ENCODE measurements at places on chromosomes 7 and 10.

GRCh38 chr7:28608731-28609130 is 196.4 kb downstream of the CREB5 start:
- no peak for DNase-seq

- no peak for DNase-seq
Measured at GRCh38 chr7:141452911-141453310, 98.3 kb upstream of the AGK start.

GRCh38 chr7:141397236-141398163 is 153.7 kb upstream of the AGK start:
- DNase-seq, result no peak

DNA sequence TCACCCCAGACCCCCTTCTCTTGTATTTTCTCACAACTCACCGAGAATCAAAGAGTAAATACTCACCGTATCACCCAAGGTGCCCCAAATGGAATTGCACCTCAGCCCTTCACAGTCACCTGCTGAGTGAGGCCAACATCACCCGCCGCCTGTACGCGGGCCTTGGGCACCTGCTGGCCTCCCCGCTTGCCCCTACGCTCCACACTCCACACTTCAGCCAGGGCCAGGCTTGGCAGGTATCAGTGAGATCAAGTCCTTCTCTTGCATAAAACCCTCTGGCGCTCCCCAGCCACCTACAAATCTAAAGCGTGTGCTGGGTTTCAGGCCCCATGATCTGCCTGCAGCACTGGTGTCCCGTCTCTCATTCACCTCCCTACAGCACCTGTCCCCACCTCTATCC is 300.6 kb downstream of the GFRA1 start:
- DNase-seq, result no peak

- no peak for DNase-seq
Measured at GRCh38 chr7:1995426-1995825, 237.3 kb downstream of the MAD1L1 start.

- DNase-seq, result no peak
Measured at GRCh38 chr10:101974091-101974971, 81.6 kb downstream of the ARMH3 start.
